ENCODE measurements at places on chromosomes 3 and 15.
A peak's percentile ranks its signal among the peaks of the same experiment; 100 is the strongest.

DNA sequence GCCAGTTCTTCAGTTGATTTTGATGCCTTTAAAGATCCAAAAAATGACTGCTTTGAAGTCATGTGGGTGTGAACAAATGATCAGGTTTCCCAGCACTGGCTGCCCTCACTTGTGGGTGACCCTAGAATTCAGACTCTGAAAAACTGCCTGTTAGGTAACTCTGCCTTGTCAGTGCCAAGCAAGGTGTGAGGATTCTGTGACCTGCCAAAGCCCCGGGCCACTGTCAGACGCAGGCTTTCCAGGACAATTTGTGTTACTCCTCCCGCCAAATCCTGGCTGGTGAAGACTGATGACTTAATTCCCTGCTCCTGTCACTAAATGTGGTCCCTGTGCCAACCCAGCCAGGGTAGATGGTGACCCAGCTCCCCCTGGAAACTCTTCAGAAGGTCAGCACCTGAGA lies 99.2 kb upstream of the PSMD6 start:
- no peak for DNase-seq

DNA sequence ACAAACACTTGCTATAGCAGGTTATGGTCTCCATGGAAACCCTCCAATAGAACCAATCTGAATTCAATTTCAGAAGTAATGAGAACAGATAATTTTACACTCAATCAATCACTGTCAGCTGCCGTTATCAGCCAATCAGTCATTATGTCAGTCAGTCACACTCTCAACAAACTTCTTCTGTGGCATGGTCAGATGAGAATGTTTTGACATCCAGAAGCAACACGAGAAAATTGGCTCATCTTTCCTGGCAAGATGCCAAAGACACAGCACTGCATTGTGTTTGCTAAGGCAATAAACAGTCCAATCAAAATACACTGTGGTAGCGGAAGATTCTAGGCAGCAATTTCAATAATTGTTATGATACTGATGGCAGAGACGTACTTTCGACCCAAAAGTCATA lies 190.7 kb downstream of the RORA start:
- DNase-seq = no peak

DNA sequence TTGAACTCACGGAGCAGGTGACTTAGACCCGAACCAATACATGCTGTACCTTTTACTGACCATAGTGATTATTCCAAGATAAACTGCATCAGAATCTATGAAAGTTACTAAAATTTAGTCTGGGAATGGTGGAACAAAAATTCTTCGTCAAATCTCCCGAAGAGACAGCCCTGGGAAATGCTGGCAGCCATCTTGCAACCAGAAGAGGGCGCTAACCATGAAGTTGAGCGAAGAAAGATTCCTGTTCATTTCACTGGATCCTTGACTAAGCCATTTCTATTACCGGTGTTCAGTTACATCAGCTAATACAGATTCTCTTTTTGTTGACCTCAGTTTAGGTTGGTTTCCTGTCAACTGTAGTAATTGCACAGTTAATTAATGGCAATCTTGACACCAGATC lies 199.6 kb downstream of the SLC9A9 start:
- DNase-seq = no peak

DNA sequence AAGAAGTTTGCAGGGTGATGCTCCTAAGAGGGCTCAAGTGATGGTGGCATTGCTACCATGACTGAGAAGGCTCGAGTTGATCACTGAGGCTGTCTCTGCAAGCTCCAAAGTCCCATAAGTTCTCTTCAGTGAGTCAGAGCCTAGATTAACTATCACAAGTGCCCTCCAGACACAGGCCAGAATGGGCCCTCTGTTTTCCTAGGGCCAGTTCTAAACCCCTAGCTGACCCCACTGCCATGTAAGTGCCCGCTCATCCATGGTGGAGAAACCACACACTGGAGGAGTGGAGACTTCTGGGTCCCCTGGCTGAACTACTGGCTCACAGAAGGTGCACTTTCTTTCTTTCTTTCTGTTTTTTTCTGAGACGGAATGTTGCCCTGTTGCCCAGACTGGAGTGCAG lies 87.6 kb upstream of the WNT5A start:
- no peak for DNase-seq

GRCh38 chr3:23624305-23624704 lies 181.4 kb upstream of the UBE2E1 start:
- no peak for DNase-seq

DNA sequence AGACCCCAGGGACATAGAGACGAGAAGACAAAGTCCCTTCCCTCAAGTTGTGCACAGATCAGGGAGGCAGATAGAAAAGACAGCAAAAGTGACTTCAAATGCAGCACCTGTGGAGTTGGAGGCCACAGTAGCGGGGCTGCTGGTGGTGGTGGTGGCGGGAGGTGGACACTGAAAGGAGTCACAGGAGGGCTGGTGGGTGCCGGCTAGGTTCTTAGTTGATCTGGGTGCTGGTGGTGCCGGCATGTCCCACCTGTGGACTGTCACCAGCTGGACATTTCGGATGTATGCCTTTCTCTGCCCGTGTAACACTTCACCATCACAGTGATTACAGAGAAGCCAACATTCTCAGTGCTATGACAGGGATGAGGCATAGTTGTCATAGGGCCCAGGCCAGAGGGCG lies 49.2 kb upstream of the MTMR10 start:
- DNase-seq = no peak

GRCh38 chr15:48336940-48337339 lies 5.7 kb downstream of the DUT start:
- no peak for DNase-seq

- DNase-seq = no peak
These were observed 15.6 kb upstream of the FLNB start for GRCh38 chr3:57992452-57993213.

- peak; percentile 9 for DNase-seq
These were observed 25.1 kb upstream of the CSTA start for GRCh38 chr3:122299872-122300460.

- no peak for DNase-seq
These were observed 87.3 kb downstream of the SMAD6 start for GRCh38 chr15:66789029-66790025.

- DNase-seq = peak; percentile 25
These were observed 703 bp downstream of the PEAK1 start for GRCh38 chr15:77418966-77419835.

GRCh38 chr3:41040256-41040655 lies 159.0 kb upstream of the CTNNB1 start:
- DNase-seq = no peak

- no peak for DNase-seq
These were observed 138.8 kb downstream of the SNRPN start for GRCh38 chr15:25093455-25094029.

DNA sequence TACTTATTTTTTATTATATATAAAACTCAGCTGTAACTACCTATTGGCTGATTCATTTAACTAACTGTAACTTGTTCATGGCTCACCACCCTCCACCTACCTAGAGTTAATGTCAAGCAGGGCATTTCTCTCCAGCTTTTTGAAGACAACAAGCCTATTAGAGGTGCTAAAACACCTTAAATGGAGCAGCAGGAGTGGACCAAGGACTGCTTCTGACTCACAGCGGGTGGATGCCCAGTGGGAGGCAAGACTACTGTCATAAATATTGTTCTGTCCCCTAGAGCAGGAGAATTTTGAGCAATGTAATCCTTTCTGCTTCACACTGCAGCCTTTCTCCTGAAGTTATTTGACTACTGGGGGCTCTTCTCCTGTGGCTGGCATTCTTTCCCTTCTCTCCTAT lies 146.9 kb downstream of the CLSTN2 start:
- no peak for DNase-seq

GRCh38 chr15:29727871-29728270 lies 94.4 kb downstream of the TJP1 start:
- DNase-seq = no peak

DNA sequence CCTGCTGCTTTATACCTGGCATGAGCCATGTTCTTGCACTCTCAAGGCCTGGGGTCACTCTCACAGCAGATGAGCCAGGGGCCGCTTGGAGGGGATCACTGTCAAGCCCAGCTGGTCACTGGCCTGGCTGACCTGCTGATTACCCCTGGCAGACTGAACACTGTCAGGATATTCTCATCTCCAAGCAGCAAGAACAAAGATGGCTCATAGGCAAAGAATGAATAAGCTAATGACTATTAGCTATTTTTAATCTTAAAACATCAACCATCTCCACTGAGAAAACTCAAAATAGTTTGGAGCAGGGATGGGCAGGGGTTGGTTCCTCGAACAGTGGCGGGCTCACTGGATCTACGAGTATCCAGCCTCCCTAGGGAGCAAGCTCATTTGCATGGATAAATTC lies 64.4 kb upstream of the ACAN start:
- DNase-seq = no peak

DNA sequence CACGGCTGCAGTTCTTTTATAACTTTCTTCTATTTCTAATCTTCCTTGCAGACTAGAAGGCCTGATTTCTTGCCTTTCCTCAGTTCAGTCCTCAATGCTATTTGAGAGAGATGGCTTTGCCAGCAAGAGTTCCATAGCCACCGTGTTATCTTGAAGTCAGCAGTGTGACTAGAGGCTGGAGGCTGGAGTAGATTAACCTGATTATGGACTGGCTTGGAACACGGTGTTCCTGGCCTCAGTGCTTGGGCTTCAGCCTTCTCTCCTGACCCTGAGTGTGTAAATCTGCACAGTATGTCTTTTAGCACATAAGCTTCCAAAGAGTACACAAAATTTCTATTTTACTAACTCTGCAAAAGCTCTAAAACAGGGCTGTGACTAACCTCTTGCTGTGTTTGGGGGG lies 61.4 kb downstream of the CCDC54 start:
- DNase-seq = no peak

DNA sequence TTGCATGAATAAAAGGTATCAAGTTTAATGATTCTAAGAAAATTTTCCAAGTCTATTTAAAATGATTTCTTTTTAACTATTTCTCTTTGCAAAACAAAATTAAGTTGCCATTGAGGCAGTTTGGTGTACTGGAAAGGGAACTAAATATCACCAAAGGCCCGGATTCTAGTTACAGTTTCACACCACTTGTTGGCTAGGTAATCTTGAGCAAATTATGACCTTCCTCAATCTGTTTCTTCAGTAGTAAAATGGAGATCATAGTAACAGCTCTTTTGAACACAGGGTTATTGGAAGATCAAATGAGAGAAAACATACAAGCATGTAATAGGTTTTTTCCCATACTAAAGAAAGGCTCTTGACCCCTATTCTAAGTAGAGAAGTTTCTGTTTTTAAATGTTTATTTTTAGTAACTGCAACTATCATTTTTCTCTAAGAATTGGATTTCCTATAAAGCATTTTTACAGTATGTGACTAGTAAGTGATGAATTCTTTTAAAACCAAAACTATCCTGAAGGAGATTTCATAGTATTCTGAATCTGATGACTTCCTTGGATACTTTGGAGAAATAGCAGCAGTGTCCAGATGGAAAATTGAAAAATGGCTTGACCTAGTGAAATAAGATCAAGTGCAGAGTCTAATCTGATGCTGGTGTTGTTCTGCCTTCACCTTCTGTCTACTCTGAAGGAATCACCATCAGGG lies 15.7 kb downstream of the SCAANT1 start:
- DNase-seq = no peak

Data from effector CD4-positive, alpha-beta T cell (primary cell).